Neural crest cell (in vitro differentiated cells): ENCODE measurements at places on chromosomes 12 and 14. TPM values are rescaled to one million over a fixed set of nuclear protein-coding genes. Genes with fewer than 3 reads are reported as not detected.
A peak's percentile ranks its signal among the peaks of the same experiment; 100 is the strongest.

DNA sequence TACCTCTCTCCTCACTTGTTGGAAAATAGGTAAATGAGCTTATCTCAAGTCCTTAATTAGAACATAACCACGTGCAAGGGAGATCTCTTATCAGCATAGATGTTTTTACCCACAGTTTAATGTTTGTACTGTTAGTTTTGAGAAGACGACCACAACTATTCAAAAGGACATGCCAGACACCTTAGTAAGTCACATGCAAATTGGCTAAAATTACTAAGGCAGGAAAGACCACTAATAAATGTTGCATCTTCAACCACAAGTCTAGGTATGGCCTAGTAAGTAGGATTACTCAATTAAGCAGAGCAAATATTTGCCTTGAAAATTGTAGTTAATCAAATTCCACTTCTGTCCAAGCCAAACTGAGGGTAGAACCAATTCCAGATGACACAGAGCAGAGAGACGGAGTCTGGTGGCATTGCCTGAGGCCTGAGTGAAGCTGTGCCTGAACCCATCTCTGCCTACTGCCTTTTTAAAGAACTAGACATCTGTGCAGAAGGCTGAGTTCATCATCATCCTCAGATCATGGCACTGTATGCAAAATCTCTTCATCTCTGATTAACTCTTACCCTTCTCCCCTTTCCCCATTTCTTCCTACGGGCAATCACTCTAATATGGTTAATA lies 29.7 kb upstream of the CHST11 start:
- no peaks in the 10 kb centered on the region for H3K36me3 ChIP-seq
- no peak overlapping the region for H3K27ac ChIP-seq
- no peak overlapping the region for H3K4me3 ChIP-seq
- no peak for DNase-seq

GRCh38 chr14:31902945-31903646 lies 174.0 kb upstream of the ARHGAP5 start:
- no peak overlapping the region for H3K27ac ChIP-seq
- H3K36me3 ChIP-seq: no peaks in the 10 kb centered on the region
- no peaks in the 10 kb centered on the region for H3K27me3 ChIP-seq
- DNase-seq: no peak

The DPPA3 gene
- not detected in 2 replicates for total RNA-seq

DNA sequence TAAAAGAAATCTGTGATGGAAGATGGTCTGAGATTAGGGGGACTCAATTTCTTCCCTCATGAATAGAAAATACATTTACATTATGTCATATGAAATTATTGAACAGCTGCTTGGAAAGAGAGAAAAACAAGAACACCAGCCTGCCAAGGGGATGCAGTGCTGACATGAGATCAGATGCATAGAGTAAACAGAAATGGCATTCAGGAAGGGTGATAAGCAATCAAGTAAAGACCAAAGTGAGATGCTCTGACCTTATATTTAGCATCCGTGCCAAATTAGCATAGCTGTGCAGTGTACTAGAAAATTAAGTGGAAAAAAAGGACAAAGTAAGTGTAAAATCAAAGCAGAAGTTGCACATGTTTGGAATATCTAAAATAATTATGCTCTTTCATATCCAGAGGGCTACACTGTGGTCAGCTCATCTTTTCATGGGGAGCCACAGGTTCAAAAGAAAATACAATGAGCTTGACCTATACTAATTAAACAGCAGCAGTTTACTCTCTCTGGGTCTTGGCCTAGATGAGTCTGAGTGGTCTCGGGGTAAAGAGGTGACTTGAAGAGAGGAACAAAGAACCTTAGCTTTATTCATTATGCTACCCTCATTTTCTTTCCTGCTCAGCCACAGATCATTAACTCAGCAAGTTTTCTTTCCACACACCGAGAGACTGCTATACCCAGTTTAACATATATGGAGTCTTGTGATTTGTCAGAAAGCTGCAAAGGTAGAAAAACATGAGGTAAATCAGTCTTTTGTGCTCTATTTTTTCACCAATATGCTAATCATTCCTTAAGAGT lies 359.4 kb upstream of the FOXG1 start:
- peaks cover 17% of the 10 kb centered on the region for H3K4me1 ChIP-seq
- H3K4me3 ChIP-seq: no peak overlapping the region
- no peaks in the 10 kb centered on the region for H3K27me3 ChIP-seq
- no peaks in the 10 kb centered on the region for H3K36me3 ChIP-seq
- peak overlapping the region; percentile 1 for H3K27ac ChIP-seq
- no peak for DNase-seq

- no peak overlapping the region for H3K4me3 ChIP-seq
- no peaks in the 10 kb centered on the region for H3K27me3 ChIP-seq
- H3K4me1 ChIP-seq: peaks cover under 1% of the 10 kb centered on the region
Observed at GRCh38 chr12:75859868-75860267, 171.7 kb downstream of the PHLDA1 start.

The EML1 gene
- 36.7 and 40.1 TPM in 2 replicates for total RNA-seq

The ASPG gene
- total RNA-seq: not detected in 2 replicates

DNA sequence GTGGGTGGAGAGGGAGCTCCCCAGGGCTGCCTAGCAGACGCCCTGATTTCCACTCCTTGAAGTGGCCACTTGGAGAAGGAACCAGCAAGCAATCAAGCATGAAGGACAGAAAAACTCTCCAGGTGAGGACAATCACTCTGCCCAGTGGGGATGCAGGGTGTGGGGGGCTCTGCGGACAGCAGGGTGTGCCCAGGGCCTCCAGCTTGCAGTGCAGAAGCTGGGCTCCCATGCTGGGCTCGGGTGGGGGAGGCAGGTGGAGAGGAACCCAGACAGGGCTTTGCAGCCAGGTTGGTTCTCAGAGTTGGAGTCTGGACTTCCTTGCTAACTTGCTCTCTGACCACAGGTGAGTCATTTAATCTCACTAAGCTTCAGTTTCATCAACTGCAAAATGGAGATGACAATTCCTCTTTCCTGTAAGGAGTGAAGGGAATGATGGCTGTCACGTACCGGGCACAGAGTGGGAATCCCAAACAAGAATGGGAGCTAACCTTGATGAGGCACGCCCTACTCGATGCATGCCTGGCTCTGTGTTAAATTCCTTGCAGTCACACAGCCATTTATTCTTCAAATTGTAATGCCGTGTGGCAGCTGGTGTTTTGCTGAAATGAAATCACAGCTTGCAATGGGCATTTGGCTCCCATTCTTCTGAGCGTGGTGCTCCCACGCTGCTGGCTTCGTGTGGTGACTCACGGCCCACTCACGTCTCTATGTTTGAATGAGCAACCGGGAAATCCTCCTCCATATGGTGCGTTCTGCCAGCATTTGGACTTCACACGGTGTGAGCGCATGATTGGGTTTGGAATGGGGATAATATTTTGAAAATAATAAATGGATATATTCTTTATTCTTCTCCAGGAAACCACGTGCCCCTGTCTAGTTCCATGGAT lies 75.2 kb downstream of the PRIMA1 start:
- no peak overlapping the region for H3K27ac ChIP-seq
- no peak overlapping the region for H3K4me3 ChIP-seq
- H3K36me3 ChIP-seq: no peaks in the 10 kb centered on the region
- no peak for DNase-seq

- DNase-seq: peak; percentile 16
- peaks cover 94% of the 10 kb centered on the region for H3K27me3 ChIP-seq
- peaks cover 4% of the 10 kb centered on the region for H3K4me1 ChIP-seq
- no peak overlapping the region for H3K27ac ChIP-seq
- H3K36me3 ChIP-seq: no peaks in the 10 kb centered on the region
Observed at GRCh38 chr12:107844312-107844921, 69.9 kb downstream of the ASCL4 start.

GRCh38 chr12:27331291-27331926 lies 1.2 kb upstream of the BMAL2 start:
- H3K4me3 ChIP-seq: peak overlapping the region; percentile 70
- no peaks in the 10 kb centered on the region for H3K36me3 ChIP-seq
- peaks cover 54% of the 10 kb centered on the region for H3K27me3 ChIP-seq
- H3K4me1 ChIP-seq: peaks cover 19% of the 10 kb centered on the region

DNA sequence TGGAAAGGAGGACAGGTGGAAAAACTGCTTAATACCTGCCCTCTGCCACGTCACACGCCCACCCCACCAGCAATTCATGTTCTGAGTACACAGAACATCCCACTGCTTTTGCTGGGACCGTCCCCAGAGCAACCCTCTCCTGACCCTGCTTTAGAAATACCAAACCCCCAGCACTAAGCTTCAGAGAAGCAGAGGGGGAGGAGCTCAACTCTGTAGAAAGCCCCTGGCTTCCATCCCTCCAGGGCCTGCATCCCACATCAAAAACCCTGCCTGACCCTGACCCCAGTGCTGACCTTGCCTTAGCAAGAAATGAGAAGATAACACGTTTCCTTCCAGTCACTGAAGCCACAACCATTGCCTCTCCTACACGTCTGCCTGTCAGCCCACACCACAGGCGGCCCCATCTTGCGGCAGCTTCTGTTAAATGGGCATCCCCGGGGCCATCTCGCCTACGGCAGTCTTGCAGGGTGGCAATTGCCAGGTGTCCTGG lies 19.7 kb downstream of the VDR start:
- H3K4me1 ChIP-seq: peaks cover 11% of the 10 kb centered on the region
- no peak for DNase-seq
- H3K27me3 ChIP-seq: no peaks in the 10 kb centered on the region
- no peak overlapping the region for H3K27ac ChIP-seq

The KRT82 gene
- not detected in 2 replicates for total RNA-seq

The PLEKHG7 gene
- not detected in 2 replicates for total RNA-seq

DNA sequence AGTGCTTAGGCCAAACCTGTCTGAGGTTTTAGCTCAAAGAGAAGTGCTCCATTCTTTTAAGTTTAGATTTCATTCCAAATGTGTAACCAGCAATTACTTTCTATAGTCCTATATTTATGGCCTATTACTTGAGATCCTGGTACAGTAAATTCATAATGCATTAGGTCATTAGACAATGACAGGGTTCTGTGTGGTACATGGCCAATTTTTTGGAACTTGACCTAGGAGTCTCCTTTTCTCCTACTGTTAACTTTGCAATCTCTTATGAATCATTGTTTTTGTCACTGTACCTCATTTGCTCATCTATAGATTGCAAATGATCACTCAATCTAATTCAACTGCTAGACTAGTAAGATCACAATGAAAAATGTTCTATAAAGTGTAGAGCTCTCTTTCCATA lies 136.7 kb downstream of the PDE3A start:
- no peak for DNase-seq
- H3K27ac ChIP-seq: no peak overlapping the region
- H3K27me3 ChIP-seq: no peaks in the 10 kb centered on the region
- H3K36me3 ChIP-seq: no peaks in the 10 kb centered on the region

DNA sequence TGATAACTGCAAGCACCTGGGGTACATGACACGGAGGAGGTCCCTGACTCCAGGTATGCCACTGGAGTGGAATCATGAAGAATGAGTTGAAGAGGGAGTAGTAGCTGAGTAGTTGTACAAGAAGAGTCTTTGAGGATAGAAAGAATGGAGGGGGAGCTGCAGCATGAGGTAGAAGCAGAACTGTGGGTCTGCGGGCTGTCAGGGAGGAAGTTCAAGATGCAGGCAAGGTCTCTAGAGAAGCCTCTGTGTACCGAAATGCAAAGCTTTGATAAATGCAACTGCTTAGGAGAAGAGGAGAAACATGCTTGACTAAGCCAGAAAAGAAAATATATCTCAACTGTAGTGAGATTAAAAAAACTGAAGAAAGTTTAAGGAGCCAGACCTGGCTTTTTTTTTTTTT lies 91.5 kb downstream of the CPNE8 start:
- H3K27me3 ChIP-seq: no peaks in the 10 kb centered on the region
- no peak overlapping the region for H3K4me3 ChIP-seq
- H3K4me1 ChIP-seq: no peaks in the 10 kb centered on the region
- DNase-seq: no peak
- peaks cover 11% of the 10 kb centered on the region for H3K36me3 ChIP-seq
- H3K27ac ChIP-seq: no peak overlapping the region

DNA sequence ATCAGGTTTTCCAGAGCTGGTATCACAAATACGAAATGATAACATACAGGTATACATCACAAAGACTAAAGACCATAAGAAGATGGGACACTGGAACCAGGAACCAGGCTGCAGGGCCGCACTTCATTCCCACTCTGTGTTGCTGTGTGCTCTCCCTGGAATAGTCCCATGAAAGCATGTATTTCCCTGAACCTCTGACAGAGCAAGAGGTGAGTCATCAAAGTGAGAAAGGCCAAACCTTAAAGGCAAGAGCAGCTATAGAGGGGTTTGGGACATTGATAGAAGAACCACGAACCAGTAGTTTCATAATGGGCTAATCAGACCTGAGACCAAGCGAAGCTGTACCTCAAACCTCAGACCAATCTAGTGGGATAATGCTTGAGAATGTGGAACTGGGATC lies 283.0 kb upstream of the PRKD1 start:
- H3K4me3 ChIP-seq: no peak overlapping the region
- no peak for DNase-seq
- no peaks in the 10 kb centered on the region for H3K27me3 ChIP-seq
- no peaks in the 10 kb centered on the region for H3K36me3 ChIP-seq
- H3K27ac ChIP-seq: no peak overlapping the region
- H3K4me1 ChIP-seq: no peaks in the 10 kb centered on the region

GRCh38 chr14:104928391-104929133 lies 3.9 kb downstream of the PLD4 start:
- no peaks in the 10 kb centered on the region for H3K4me1 ChIP-seq
- H3K36me3 ChIP-seq: no peaks in the 10 kb centered on the region
- H3K27me3 ChIP-seq: peaks cover 33% of the 10 kb centered on the region
